ENCODE measurements at places on chromosomes 6 and 20.

DNA sequence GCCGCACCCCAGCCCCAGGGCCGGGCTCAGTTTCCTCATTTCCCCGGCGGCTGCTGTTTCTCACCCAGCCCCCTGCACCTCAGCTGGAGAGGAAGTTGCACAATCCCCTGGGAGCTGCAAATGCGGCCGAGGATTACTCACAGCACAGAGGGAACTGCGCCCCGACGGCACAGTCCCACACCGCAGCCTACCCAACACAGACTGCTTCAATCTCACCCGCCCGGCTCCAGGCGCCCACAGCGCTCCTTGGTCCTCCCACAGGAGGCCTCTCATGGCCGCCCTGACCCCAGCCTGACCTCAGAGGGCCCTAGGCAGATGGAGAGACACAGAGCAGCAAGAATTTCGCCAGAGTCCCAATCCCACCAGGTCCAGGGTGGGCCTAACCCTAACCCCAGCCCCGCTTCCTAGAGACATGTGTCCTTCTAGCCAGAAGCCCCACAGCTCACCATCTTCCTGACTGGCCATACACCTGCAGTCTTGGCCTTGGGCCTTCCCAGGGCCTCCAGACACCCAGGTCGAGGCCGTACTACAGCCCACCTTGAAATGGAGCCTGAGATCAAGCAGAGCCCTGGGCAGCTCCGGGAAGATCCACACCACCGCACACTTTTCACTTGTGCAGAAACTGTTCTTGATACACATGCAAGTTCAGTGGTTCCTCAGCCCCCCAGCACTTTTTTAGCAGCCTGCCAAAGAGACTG, 11.7 kb downstream of the TFEB start:
- DNase-seq: peak; percentile 88

- peak; percentile 32 for DNase-seq
Observed at GRCh38 chr6:138001750-138002349, 105.4 kb downstream of the PERP start.

GRCh38 chr6:15344192-15344519, 98.3 kb downstream of the JARID2 start:
- no peak for DNase-seq

DNA sequence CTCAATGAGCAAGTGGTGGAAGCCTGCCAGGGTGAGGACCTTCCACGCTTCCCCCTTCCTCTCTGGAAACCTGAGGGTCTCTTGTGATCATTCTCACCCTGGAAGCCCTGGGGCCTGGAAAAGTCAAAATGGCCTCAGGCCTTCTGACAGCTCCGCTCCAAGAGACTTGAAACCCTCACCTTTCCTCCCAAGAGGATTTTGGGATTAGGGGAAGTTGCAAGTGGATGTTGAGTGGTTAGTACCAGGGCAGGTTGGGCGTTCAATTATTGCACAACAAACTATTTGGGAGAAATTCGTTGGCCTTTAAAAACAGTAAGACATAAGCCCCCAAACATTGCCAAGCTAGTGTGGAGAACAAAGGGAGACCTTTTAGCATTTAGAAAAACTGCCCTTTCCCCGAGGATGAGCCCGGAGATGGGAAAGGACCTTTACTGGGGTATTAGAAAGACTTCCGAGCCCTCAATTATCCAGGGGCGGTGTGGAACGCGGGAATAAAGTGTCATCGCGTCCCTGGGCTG, 4.7 kb downstream of the NKX2-2 start:
- no peak for DNase-seq

DNA sequence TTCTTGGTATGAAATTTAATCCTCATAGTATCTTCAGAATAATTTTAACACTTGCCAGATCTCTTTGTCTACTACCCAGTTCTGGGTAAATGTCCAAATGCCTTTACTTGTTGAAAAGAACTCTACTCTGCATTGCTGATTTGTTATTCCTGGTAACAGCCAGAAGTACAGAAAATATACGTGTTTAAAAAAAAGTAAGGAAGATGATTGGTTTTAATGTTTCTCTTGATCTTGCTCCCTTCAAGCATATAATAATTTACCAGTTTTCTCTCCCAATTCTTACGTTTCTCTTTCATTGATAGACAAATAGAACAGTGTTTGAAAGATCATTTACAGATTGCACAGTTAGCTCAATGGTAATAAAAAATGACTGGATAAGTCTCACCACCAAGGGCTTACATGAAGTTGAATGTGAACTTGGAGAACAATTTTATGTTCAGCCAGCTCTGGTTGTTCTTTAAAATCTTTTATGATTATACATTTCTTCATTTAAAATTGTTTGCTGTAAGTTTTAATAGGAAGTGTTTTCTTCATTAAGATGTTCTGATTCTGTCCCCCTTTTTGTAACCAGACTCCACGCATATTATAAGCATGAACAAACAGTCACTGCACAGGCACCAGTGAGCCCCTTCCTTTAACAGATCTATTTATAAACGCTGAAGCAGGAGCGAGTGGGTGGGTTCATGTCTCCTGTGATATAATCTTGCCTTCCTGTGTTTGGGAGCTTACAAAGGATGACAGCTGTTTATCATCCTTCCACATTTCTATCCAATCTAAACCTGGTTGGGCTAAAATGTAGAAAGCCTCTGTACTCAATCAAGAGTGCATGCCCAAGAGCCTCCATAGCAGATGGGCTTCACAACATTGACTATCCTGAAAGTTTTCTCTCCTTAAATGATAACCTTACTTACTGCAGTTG, 299.5 kb downstream of the PRL start:
- DNase-seq: peak; percentile 60

DNA sequence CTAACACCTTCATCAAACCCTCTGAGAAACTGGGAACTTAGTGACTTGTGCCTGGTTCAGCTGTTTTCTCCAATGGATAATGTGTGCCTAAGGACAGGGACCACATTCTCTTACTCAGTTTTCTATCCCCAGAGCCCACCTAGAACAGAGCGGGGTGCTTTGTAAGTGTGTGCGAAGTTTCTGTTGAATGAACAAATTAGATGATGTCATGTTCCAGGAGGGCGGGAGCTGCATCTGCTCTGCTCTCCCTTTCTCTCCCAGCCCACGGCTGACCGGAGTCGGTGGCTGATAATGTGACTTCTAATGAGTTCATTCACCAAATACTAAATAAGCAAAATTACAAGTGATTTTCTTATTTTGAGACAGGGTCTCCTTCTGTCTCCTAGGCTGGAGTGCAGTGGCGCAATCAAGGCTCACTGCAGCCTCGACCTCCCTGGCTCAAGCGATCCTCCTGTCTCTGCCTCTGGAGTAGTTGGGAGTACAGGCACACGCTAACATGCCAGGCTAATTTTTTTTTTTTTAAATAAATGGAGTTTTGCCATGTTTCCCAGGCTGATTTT, 60.7 kb upstream of the FNDC1 start:
- DNase-seq: no peak

DNA sequence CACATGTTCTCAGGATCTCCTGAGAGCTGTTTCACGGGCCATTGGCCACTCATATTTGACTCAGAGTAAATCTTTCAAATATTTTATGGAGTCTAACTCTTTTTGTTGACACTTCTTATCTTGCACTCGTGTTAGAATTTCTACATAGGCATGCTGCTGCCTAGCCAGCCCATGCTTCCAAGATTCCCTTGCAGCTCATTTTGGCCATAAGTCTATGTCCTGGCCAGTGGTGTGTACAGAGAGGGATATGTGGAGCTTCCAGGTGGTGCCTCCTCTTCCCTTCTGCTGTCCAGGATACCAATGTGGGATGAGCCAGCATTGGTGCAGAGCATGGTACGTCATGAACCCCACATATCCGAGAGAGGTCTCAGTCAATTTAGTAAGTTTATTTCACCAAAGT, 522.6 kb downstream of the QKI start:
- DNase-seq: no peak

- DNase-seq: no peak
Observed at GRCh38 chr6:54992789-54993188, 146.2 kb downstream of the FAM83B start.

- DNase-seq: no peak
Observed at GRCh38 chr20:56368351-56369134, 9.8 kb downstream of the FAM210B start.

DNA sequence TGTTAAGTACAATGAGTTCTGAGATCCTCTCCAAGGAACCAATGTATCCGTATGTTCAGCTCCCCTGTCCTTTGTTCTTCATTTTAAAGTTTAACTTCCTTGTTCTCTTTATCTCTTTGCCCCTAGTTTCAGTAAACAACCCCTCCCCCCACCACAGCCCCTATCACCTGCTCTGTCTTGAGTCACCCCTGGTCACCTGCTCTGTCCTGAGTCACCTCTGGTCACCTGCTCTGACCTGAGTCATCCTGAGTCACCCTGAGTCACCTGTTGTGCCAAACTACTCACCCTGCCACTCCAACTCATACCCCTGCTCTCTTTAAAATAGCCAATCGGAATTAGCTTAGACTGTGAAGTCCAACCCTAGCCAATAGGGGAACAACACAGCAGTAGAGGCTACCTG, 288.7 kb upstream of the CDYL start:
- no peak for DNase-seq

GRCh38 chr20:23043376-23043775, 6.1 kb downstream of the THBD start:
- no peak for DNase-seq

- DNase-seq: no peak
Observed at GRCh38 chr20:17614812-17615644, 45.2 kb downstream of the DSTN start.

GRCh38 chr6:53440336-53440945, 91.7 kb upstream of the ELOVL5 start:
- no peak for DNase-seq

GRCh38 chr6:108260126-108260808, 573 bp downstream of the SNX3 start:
- DNase-seq: peak; percentile 40

DNA sequence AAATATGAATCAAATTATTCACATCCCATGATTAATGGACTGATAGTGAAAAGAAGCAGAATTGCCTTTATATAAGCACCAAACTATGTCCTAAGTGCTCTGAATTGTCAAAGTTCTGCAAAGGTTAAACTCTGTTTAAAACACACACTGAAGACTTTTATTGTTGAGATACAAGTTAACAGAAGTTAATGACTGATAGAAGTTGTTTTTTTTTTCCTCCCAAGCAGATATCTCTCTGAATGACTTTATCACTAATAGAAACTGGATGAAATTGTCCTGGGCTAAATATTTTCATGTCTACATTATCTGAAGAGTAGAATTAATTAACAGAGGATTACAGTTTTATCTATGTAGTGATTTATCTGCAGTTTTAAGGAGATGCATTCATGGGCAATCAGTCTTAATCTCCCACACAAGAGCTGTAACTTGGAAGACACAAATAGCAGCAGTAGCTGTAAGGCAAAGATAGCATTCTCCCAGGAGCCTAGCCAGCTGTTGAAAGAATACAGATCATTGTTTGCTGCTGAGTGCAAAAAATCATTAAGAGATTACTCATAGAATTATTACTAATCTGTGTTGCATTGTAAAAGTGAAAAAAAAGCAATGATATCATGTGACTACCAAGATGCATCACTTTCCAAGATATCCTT, 49.9 kb downstream of the BMP5 start:
- peak; percentile 67 for DNase-seq

GRCh38 chr6:40461643-40462042, 125.5 kb downstream of the LRFN2 start:
- DNase-seq: no peak

DNA sequence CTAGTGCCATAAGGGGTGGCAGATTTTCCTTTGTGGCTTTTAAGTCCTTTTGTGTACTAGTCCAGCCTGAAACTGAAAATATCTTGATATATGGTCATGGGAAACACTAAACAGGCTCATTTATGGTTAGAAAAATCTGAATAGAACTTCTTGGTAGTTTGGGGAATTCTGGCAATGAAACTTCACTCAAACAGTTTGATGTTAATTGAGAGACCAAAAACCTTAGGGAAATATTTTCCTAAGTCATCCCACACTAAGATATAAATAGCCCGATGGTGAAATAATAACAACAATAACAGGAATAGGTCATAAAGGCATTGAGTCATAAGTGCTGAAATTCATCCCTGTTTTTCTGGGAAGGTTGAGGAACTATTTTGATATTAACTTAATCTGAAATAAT, 146.2 kb upstream of the SMLR1 start:
- DNase-seq: peak; percentile 27

GRCh38 chr6:168180548-168181011, 101.6 kb upstream of the FRMD1 start:
- DNase-seq: no peak

DNA sequence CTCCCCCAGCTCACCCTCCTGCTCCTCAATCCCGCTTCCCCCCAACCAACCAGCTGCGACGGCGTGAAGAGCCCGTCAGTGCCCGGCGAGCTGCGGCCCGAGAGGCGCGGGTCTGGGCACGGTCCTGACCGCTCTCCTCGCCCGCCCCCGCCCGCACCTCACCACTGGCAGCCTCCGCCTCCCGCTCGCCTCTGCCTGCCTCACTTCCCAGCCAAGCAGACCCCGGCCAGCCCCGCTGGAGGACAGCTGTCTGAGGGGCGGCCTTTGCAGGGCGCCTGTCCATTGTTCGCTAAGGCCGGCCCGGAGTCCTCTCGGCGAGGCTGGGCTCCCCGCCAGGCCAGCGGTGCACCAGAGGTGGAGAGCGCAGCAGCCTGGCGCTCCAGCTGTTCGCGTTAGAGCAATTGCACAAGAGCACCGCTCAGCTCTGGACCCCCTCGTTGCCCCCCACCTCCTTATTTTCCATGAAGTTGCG, 1.3 kb downstream of the SOBP start:
- DNase-seq: peak; percentile 17

DNA sequence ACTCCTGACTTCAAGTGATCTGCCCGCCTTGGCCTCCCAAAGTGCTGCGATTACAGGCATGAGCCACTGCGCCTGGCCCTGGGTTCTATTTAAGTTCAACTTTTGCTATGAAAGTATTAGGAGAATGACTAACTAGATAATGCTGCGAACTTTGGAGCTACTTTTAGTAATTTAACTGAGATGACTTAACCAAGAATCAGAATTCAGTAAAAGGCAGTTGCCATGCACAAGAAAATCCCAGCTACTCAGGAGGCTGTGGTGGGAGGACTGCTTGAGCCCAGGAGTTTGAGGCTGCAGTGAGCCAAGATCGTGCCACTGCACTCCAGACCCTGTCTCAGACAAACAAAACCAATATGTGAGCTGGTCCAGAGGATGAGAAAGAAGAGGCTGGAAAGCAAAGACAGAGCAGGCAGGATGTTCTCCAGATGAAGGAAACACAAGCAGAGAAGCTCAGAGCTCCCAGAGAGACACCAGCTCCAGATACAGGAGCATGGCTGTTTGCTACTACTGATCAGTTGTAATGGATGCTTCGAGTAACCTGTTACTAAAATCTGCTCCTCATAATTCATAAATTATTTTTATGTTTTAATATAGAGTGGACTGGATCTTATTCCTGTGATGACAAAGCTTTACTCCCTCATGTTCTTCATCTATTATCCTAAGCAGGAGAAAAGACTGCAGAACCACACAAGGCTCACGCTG, 23.9 kb downstream of the ZNF217 start:
- DNase-seq: no peak

- no peak for DNase-seq
Observed at GRCh38 chr6:150138638-150139037, 4.2 kb upstream of the PPP1R14C start.
